Upper lobe of left lung (tissue), 6 donors: ENCODE measurements at places on chromosomes 11 and 22.
A peak's percentile ranks its signal among the peaks of the same experiment; 100 is the strongest.

GRCh38 chr11:33694346-33695050, 6.1 kb downstream of the C11orf91 start:
- no peak overlapping the region for H3K4me3 ChIP-seq
- no peak for DNase-seq
- no peaks in the 10 kb centered on the region for H3K36me3 ChIP-seq
- H3K27ac ChIP-seq = peak overlapping the region; percentile 20
- H3K4me1 ChIP-seq = peaks cover 68% of the 10 kb centered on the region
- H3K27me3 ChIP-seq = no peaks in the 10 kb centered on the region

DNA sequence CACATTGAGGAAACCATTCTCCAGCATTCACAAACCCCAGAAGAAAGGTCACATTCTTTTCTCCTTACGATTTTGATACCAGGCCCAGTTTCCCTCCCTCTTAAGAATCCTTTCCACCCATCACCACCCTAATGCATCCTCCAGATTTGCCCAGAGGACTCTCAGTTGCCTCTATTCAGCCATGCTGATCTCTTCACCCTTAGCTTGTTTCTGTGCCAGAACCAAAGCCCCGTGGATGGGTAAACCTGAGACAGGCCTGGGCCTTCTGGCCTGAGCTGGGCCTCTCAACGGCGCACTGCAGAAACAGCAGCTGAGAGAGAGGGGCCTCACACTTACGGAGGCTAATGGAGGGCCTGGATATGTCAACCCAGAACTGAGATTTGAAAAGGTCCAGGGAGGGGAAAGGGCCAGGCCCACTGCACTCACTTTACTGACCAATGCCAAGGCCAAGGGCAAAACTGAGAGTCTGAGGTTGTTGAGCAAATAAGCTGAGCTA, 32.2 kb upstream of the OAF start:
- no peaks in the 10 kb centered on the region for H3K27me3 ChIP-seq
- H3K4me3 ChIP-seq = no peak overlapping the region
- H3K4me1 ChIP-seq = no peaks in the 10 kb centered on the region
- H3K27ac ChIP-seq = no peak overlapping the region

- H3K27ac ChIP-seq = no peak overlapping the region
- no peaks in the 10 kb centered on the region for H3K27me3 ChIP-seq
- peaks cover 8% of the 10 kb centered on the region for H3K4me1 ChIP-seq
- no peak overlapping the region for H3K4me3 ChIP-seq
Observed at GRCh38 chr11:119722281-119722794, 6.7 kb downstream of the NECTIN1 start.

- H3K36me3 ChIP-seq = peaks cover 18% of the 10 kb centered on the region
- H3K4me1 ChIP-seq = no peaks in the 10 kb centered on the region
- H3K27me3 ChIP-seq = no peaks in the 10 kb centered on the region
- DNase-seq = no peak
Observed at GRCh38 chr22:35410663-35411034, 10.7 kb downstream of the MCM5 start.

GRCh38 chr11:65547446-65548125, 10.6 kb downstream of the LTBP3 start:
- peak; percentile 77 for DNase-seq
- peaks cover 4% of the 10 kb centered on the region for H3K36me3 ChIP-seq
- H3K4me3 ChIP-seq = no peak overlapping the region
- peaks cover 21% of the 10 kb centered on the region for H3K4me1 ChIP-seq
- H3K27me3 ChIP-seq = no peaks in the 10 kb centered on the region

GRCh38 chr11:72135891-72136683, 562 bp downstream of the FOLR3 start:
- H3K36me3 ChIP-seq = no peaks in the 10 kb centered on the region
- no peaks in the 10 kb centered on the region for H3K27me3 ChIP-seq
- DNase-seq = peak; percentile 22
- H3K4me1 ChIP-seq = no peaks in the 10 kb centered on the region
